ENCODE measurements at places on chromosomes 6 and 20. TPM values are rescaled to one million over a fixed set of nuclear protein-coding genes. Genes with fewer than 3 reads are reported as not detected.

The NHSL1 gene
- 78.7 TPM for total RNA-seq

DNA sequence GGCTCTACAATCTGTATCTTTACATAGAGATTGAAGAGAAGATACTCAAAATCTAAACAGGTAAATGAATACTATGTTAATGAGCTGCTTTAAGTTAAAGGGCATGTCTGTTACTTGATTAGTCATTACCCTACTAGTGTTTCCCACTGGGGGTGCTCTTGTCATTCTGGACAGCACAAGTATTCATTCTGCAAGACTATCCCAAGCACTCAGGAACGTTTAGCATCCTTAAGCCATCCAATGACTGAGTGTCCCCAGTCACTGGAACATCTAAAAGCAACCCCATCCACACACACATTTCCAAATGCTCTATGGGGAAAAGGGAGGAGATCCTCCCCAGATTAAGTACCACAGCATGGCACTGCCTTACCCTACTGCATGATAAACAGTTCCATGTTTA, 25.7 kb downstream of the EZR start:
- peak; percentile 61 for DNase-seq

- peak; percentile 71 for DNase-seq
These were observed 93.7 kb downstream of the PSMB1 start for GRCh38 chr6:170459451-170459850.

The POM121L2 gene
- total RNA-seq, result not detected

DNA sequence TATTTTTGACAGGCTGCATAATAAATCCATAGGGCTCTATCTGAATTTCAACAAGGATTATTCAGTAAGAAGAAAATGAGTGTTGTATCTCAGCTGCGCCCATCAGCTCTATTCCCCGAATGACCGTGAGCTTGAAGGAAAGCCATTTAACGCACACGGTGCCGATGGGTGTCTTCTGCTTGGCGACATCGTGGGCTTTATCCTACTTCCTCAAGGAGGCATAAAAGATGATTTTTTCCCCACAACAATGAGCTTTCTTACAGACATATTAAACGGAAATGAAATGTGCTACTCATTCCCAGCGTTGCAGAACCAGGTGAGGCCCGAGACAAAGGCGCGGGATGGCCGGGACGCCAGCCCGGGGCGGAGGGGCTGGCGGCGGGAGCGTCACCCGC, 710 bp downstream of the DYNLT1 start:
- peak; percentile 39 for DNase-seq

The PERP gene
- 24.8 TPM for total RNA-seq

GRCh38 chr6:154537511-154538325, 27.2 kb upstream of the CNKSR3 start:
- no peak for DNase-seq

GRCh38 chr6:70124443-70124842, 178.4 kb downstream of the COL9A1 start:
- no peak for DNase-seq

The DLL1 gene
- total RNA-seq, result 7.5 TPM

GRCh38 chr20:41135187-41135887, 2.0 kb upstream of the PLCG1 start:
- peak; percentile 79 for DNase-seq

The ZNF217 gene
- 17.5 TPM for total RNA-seq

The IL17A gene
- not detected for total RNA-seq

- DNase-seq, result peak; percentile 80
These were observed at the start of gene TAF4 for GRCh38 chr20:62065674-62066338. TAF4 (minus strand) TSS chr20:62065881; CDS start chr20:62065810, 71 bp downstream.

All from dermis blood vessel endothelial cell (primary cell).